ENCODE measurements at places on chromosomes 12 and 14.

DNA sequence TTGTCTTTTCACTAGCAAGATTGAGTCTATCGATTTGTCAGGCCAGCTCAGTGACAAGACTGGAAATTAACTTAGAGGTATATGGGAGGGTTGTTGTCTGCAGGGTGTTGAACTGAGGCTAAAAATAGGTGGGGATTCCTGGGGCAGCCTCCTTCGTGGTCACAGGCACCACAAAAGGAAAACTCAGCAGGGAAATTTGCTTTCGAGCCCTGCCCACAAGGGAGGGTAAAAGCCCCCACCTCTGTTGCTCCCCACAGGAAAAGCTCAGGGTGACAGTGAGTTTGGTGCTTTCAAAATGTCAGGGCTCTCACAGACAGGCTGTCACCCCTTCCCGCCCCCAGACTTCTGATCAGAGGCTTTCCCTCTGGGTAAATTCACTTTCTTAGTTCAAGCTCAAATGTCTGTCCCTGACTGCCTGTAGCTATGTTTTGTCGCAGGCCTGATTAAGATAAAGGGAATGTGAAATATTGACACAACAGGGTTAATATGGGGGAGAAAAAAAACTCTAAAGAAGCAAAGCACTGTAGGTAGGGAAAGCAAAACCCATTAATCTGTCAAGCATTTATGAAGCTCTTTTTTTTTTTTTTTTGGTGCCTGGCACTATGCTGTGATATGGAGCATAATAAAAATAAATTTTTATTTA is 11.7 kb upstream of the NFKBIA start:
- DNase-seq = no peak

- no peak for DNase-seq
Measured at GRCh38 chr12:128025589-128026245, 241.3 kb upstream of the TMEM132C start.

GRCh38 chr12:6352193-6353173 is 10.6 kb upstream of the TNFRSF1A start:
- no peak for DNase-seq

GRCh38 chr12:53048033-53048779 is 1.7 kb upstream of the TNS2 start:
- DNase-seq = peak; percentile 86

GRCh38 chr14:79749065-79749464 is 462.2 kb downstream of the DIO2 start:
- DNase-seq = no peak

- DNase-seq = no peak
Measured at GRCh38 chr12:115384391-115384790, 700.4 kb upstream of the TBX3 start.

- DNase-seq = peak; percentile 70
Measured at GRCh38 chr14:98957211-98958047, 314.6 kb downstream of the BCL11B start.

DNA sequence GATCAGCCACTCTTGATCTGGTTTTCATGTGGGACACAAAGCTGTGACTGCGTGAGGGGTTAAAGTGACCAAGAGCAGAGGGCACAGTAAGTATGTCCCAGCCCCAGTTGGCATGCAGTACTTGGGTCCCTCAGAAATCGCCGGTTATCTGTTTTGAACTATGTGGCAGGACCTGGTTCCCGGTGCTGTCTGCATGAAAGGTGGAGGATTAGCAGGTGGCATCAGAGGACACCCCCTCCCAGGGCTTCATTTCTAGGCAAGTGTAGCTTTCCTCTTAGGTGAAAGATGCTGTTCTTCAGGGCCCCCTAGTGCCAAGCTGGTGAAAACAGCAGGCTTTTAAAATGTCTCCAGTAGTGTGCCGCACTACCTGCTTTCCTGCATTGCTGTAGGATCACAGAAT is 57.1 kb downstream of the ATG14 start:
- DNase-seq = no peak
